ENCODE measurements at places on chromosomes 7 and 10.

GRCh38 chr7:29891766-29892165 lies 85.5 kb downstream of the WIPF3 start:
- DNase-seq = no peak

- no peak for DNase-seq
Measured at GRCh38 chr7:45601094-45601493, 26.9 kb downstream of the ADCY1 start.

GRCh38 chr10:93417266-93417665 lies 64.9 kb downstream of the MYOF start:
- DNase-seq = no peak

DNA sequence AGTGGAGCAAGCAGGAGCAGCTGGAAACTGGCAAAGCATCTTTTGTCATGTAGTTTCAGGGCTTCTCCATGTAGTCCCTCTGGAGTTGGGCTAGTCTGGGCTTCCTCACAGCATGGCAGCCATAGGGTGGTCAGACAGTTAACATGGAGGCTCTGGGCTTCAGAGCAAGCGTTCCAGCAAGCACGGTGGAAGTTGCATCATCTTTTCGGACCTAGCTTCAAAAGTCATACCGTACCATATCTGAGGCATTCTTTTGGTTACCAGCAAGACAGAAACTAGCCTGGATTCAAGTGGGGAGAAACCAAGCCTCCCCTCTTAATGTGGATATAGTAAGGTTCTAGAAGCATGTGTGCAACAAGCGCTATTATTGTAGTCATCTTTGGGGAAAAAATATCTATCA lies 135.0 kb downstream of the HTR7 start:
- DNase-seq = no peak

- DNase-seq = no peak
Measured at GRCh38 chr10:14810969-14811953, 26.6 kb downstream of the CDNF start.

GRCh38 chr10:70958396-70958795 lies 70.0 kb upstream of the PCBD1 start:
- DNase-seq = no peak

DNA sequence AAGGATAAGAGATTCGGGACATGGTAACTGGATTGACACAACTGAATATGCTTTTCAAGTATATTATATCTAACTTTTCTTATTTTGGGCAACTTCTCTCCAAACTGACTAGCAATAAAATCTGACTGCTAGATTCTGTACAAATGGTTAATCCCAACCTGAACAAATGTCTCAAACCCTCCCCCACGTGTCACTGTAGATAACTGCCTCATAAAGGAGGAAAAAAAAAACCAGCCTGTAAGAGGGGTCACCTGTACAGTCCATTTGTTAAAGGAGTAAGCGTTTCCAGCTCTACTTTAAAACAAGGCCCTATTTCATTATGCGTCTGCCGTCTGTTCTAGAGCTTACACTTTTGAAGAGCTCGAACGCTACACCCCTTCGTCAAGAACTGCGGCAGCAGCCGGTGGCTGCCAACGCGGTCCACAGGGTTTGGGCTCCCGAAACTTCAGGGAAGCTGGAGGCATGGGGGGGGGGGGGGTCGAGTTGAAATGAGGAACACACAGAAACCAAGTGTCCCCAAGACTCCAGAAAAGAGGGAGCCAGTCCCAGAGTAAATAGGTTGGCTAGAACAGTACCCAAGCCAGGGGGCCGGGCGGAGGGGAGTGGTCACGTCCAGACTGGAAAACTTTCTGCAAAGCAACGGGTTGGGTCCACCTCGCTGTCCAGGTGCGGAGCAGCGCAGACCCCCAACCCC lies 492 bp downstream of the COG5 start:
- DNase-seq = no peak

- DNase-seq = no peak
Measured at GRCh38 chr10:45034301-45034700, 33.6 kb downstream of the ZNF22 start.

- DNase-seq = no peak
Measured at GRCh38 chr10:20133669-20134189, 317.5 kb downstream of the PLXDC2 start.

- no peak for DNase-seq
Measured at GRCh38 chr10:86815035-86815617, 58.7 kb downstream of the BMPR1A start.

DNA sequence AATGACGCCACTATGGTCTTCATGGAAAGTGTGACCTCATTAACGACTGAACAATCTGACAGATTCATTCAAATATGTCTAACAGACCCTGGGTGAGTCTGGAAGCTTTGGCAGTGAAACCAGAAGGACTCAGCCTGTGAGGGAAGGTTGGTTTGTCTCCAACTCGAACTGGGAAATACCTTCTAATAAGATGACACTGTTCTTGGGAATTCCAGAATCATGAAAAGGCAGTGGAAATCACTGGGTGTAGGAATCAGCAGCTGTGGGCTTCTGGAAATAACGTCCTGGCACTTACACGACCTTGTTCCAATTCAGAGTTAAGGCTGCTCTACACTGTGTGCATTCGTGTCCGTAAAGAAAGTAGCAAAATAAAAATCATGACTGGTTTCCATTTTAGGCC lies 75.1 kb downstream of the DGKI start:
- no peak for DNase-seq

DNA sequence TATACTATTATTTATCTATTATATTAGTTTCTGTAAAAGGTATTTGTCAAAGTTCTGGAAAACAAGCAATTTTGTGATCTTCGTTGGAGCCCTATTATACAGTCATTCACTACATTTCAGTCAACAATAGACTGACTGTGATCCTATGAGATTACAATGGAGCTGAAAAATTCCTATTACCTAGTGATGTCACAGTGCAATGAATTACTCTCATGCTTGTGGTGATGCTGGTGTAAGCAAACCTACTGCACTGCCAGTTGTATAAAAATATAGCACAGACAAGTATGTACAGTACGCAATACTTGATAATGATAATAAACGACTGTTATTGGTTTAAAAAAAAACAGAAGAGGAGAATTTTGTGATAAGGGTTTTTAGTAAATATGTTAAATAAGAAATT lies 21.4 kb downstream of the OR6V1 start:
- no peak for DNase-seq

DNA sequence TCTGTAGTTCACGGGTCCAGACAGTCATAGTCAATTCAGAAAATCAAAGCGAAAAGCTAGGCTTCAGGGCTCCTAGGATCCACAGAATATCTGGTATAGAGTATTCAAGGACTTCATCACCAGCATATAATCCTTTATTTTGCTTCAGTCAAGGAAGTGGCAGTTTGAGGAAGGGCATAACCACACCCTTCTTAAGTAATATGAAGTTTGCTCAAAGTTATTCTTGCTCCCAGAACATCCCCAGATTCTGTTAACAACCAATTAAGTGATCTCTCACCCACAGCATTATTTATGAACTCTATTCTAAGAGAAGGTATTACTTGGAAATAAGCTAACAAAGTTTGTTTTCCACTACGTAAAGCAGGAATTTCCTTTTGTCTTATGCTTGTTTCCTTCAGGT lies 13.2 kb downstream of the CWF19L1 start:
- no peak for DNase-seq

DNA sequence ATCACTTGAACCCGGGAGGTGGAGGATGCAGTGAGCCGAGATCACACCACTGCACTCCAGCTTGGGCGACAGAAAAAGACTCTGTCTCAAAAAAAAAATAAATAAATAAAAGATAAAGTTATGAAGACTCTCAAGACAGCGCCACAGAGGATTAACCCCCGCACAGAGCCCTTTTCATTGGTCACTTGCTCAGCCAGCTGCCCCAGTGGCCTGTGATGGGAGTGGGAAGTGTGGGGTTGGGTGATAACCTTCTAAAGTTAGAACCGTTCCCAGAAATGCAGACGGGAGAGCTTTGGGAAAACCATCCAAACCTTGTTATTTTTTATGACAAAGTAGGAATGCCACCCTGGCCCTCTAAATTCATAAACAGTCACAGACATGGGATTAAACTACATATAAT lies 57.4 kb downstream of the PARP12 start:
- no peak for DNase-seq

GRCh38 chr7:6433784-6434615 lies 13.8 kb downstream of the DAGLB start:
- no peak for DNase-seq

GRCh38 chr10:61840403-61840802 lies 61.1 kb upstream of the ARID5B start:
- no peak for DNase-seq

GRCh38 chr10:92719991-92720830 lies 30.5 kb downstream of the HHEX start:
- DNase-seq = no peak

- DNase-seq = no peak
Measured at GRCh38 chr10:3807211-3807927, 22.4 kb upstream of the KLF6 start.

- DNase-seq = no peak
Measured at GRCh38 chr10:105807935-105808587, 1167.0 kb downstream of the SORCS3 start.

DNA sequence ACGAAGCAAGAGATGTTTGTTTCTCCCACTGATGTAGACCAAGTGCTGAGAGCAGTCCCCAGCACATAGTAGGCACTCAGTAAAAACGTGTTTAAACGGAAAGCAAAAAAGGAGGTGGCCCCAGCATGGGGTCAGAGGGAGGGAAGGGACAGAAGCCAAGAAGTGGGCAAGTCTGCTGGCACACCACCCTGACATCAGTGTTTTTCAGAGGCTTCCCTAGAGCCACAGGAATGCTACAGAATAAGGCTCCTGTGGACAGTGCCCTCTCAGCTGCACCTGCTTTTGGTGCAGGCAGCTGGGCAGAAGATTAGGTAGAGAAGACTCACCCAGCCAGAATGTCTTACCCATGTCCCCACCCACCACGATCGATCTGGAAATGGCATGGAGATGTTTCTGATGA lies 8.3 kb upstream of the ANKRD1 start:
- no peak for DNase-seq

DNA sequence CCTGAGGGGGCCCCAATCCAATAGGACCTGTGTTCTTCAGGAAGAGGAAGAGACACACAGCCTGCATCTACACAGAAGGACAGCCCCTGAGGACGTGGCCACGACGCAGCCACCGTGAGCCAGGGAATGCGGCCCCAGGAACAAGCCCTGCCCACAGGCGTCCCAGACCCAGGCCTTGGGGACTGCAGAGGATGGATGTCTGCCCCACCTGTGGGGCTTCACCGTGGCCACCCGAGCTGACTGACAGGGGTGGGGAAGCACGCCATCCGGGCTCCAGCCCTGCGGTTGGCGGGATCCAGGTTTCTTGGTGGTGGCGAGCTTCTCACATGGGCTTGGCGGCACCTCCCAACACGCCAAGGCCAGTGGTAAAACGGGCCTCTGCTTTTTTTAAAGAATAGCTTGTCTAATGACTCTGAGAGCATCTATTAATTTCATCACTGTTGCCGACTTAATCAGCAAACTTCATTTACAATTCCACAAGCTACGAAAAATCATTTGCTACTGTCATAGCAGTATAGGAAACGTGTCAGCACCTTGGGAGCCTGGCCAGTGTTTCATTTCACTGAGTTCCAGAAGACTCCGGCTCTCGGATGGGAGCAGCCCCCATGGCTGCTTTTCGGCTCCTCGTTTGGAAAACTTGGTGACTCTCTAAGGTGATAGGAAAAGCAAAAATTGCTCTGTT lies 584.0 kb downstream of the PTPRN2 start:
- no peak for DNase-seq

- DNase-seq = no peak
Measured at GRCh38 chr7:132106491-132106890, 469.8 kb downstream of the PLXNA4 start.

DNA sequence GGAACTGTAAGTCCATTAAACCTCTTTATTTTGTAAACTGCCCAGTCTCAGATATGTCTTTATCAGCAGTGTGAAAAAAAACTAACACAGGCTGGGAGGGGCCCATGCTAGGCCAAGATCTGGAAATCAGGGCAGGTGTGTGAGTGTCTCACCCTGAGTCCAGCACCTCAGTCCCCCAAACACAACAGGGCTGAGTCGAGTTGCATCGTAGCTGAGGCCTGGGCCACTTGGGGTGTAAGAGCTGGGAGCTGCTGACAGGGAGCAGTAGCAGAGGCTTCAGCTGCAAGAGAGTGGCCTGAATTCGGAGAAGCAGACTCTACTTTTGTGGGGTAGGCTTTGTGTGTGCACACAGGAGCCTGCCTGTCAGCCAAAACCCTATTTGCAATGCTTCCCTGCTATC lies 553.1 kb downstream of the PTPRN2 start:
- no peak for DNase-seq

DNA sequence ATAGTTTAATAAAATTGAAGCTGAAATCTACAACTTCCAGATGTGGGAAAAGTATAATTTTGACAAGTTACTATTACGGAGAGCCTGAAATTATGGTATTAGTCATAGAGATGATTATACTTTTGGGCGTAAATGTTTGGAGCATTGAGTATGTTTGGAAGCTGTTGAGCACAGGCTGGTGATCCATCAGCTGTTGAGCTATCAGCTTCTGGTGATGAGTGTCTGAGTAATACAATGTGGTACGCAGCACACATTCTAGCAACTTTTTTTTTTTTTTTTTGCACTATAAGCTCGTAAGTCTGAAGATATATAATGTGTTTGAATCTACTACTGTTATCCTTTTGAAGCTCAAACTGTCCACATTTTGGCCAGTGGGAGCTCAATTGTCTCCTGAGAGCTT lies 123.4 kb downstream of the ATE1 start:
- DNase-seq = no peak

DNA sequence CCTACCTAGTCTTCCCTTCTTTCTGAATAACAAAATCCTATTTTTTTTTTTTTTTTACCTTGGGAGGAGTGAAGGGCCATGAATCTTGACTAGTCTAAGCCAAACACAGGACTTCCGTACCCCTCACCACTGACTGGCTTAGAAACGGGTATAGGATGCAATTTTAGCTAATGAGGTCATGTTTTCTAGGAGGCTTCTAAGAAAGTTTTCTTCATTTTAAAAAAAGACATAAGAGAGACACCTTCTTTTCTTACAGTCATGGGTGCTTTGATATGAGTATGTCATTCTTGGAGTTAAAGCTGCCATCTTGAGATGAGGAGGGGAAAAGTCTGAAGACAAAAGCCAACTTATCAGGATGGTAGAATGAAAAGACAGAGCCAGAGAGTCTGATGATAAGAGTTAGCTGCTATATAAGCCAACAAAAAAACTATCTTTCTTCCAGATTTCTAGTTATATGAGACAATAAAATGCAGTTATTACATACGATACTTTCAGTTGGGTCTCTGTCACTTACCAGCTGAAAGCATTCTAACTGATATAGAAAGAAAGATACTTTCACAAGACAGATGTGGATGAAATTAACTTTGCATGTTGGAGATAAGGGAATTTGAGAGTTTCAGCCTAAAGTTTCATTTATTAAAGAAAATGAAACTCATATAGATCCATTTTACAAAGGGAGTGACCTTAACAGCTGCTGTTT lies 34.0 kb downstream of the ZNF438 start:
- DNase-seq = no peak

DNA sequence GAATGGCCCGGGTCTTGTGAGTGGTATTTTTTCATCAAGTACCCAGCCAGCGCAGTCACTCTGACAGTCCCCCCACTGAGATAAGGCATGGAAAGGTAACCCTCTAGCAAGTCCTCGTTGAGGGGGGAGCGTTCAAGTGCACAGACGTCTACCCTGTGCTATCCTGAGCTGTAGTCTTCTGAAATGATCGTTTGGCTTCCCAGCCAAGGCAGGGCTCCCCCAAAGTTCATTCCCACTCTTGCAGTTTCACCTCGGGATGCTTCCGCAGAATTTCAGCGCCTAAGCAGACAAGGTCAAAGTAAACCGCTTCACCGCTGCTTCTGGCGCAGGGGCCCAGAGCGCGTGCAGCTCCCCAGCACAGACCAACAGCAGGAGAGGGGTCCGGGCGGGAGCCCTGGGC lies 1.8 kb downstream of the INSYN2A start:
- DNase-seq = no peak

Measured in activated T-helper 1 cell treated with anti-CD3 and anti-CD28 coated beads, Interleukin-2, amount 50 U/mL, for 16 hours (primary cell).